Stimulated activated CD8-positive, alpha-beta memory T cell treated with anti-CD3 and anti-CD28 coated beads, Interleukin-15, amount 100 ng/mL, for 24 hours (primary cell): ENCODE measurements at places on chromosomes 2 and 18.

DNA sequence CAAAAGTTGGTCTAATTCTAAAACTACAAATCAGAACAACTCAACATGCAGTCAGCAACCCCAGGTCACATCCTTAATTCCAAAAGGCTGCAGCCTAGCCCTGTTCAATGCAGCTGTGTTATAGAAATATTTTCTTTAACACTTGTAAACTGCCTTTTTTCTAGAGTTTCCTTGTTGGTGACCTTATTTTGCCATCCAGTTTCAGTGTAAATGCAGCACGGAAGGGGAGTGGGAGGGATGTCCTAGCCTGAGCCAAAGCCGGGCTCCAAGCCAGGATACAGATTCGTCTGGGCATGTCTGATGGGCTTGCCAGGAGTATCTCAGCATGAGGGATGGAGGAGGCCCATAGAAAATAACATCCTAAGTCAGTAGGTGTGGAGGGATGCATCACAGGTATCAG is 17.7 kb upstream of the SP3 start:
- no peak for DNase-seq

DNA sequence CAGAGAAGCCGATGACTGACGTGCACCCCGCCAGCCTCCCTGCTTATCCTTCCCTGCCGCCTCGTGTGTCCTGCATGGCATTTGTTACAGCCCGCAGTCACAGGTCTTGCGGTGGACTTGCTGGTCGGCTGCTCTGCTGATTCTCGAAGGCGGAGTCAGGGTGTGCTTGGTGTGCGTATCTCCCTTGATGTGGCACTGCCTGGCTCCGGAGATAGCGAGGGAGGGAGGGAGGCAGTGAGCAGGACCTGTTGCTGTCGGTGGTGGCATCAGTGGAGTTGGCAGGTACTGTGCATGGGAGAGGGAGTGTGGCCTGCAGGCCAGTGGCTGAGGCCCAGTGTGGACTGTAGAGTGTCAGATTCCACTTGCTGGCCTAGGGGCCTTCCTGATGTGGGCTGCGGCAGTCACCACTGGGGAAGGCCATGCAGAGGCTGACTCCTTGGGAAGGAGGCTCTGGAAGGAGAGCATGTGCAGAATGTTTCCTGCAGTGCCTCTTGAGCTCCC is 198.9 kb downstream of the AGAP1 start:
- DNase-seq: no peak

DNA sequence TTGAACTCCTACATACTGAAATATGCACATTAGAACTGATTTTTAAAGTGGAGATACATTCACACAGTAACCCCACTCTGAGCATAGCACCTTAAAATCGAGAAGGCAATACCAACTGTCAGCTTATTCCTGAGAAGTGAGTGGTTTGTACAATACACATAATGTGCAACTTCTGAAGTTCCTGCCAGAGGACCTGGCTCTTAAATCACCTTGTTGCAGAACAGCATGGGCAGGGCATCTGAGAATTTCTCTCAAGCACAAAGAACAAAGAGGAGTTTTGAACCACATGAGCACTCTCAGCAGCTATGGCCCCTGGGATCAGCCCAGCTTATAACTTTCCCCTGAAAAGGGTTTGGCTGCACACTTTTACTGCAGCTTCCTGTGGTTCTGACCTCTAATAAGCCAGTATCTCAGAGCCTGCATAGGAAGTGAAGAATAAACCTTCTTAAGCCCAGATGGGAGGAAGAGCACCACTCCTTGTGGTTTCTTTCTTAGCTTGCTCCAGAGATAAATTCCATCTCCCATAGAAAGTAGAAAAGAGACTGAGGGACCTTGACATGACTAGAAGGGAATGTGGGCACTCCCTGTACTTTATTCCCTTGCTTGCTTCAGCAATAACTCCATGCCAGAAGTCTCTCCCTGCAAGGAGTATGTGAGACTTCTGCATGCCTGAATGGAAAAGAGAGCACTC is 862.3 kb downstream of the SUCLG1 start:
- no peak for DNase-seq

DNA sequence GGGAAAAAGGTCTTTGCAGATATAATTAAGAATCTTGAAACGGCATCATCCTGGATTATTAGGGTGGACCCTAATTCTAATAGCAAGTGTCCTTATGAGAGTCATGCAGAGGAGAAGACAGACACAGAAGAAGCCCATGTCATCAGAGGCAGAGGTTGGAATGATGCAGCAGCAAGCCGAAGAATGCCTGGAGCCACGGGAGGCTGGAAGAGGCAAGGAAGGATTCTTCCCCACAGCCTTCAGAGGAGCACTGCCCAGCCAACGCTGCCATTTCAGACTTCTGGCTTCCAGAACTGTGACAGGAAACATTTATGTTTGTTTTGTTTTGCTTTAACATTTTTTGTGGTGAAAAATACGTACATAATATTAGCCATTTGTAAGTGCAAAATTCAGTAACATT is 72.3 kb downstream of the MCFD2 start:
- no peak for DNase-seq

- DNase-seq: no peak
These were observed 130.3 kb downstream of the MGAT5 start for GRCh38 chr2:134384131-134384530.

DNA sequence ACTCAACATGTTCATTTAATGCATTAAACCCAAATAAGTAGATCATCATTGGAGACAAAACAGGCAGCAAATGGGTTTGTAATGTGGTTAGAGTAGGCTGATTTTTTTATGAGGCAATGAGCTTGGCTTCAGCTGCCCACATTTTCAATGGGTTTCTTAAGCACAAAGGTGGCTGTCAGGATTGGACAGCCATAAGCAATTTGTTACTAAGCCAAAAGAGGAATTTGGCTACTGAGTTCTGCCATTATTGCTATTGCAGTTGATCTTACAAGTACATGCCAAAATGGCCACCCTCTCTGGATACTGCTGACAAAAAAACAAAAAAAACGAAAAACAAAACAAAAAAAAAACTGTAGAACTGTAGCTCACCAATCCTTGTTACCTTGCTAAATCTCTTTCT is 1348.0 kb upstream of the PIK3C3 start:
- no peak for DNase-seq

DNA sequence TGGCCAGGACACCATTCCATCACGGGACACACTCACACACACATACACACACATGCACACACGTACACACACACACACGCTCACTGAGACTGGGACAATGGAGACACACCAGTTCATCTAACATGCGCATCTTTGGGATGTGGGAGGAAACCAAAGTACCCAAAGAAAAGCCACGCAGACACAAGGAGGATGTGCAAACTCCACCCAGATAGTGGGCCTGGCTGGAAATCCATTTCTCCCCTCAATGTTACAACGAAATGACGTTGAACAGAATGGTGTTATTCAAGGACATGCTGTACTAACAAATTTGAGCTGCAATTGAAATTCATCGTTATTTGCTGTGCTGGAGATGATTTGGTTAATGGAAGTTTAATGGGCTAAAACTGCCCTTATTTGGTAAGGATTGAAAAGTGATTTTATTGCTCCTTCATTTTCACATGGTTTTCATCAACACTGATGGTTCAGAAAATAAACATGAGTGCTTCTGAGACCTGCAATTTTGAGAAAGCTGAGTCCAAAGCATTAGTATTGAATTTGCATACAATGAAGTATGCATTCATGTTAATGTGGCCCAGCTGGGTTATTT is 110.0 kb downstream of the KCNE4 start:
- no peak for DNase-seq

- no peak for DNase-seq
These were observed 296.5 kb downstream of the MTX2 start for GRCh38 chr2:176565641-176566323.

GRCh38 chr2:9656270-9656766 is 25.5 kb upstream of the YWHAQ start:
- DNase-seq: peak; percentile 20

DNA sequence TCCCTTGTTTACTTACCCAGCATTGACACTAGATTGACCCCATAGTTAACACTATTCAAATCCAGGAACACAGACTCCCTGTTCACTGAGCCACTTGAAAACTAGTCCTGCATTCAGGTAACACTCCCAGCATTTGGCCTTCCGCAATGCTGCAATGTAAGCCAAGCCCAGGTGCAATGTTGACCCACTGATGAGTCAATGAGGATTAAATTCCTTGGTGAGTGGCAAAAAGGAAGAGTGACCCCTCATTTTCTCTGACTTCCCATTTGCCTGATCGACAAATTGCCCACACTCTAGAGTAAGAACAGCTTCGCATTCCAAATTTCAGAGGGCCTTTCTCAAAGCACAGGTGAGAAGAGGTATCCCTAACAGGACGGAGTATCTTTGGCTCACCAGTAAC is 251.9 kb downstream of the FBXO15 start:
- DNase-seq: no peak

- no peak for DNase-seq
These were observed 190.9 kb downstream of the PID1 start for GRCh38 chr2:229080172-229080571.

DNA sequence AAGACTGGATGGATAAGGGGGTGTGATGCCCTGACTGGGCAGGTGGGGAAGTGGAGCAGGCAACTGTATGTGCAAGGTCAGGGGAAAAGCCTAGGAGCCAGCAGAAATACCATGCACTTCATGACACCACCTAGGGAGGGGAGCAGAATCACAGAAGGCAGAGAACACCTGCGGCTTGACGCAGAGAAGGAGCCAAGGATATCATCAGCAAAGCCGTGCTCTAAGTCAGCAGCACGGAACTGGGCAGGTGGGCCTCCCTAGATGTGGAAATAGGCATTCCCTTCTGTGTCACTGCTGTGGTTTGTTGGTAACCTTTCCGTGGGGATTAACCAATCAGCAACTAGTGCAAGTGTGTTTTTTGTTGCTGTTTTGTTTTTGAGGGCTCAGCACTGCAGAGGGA is 41.3 kb downstream of the HDLBP start:
- no peak for DNase-seq

DNA sequence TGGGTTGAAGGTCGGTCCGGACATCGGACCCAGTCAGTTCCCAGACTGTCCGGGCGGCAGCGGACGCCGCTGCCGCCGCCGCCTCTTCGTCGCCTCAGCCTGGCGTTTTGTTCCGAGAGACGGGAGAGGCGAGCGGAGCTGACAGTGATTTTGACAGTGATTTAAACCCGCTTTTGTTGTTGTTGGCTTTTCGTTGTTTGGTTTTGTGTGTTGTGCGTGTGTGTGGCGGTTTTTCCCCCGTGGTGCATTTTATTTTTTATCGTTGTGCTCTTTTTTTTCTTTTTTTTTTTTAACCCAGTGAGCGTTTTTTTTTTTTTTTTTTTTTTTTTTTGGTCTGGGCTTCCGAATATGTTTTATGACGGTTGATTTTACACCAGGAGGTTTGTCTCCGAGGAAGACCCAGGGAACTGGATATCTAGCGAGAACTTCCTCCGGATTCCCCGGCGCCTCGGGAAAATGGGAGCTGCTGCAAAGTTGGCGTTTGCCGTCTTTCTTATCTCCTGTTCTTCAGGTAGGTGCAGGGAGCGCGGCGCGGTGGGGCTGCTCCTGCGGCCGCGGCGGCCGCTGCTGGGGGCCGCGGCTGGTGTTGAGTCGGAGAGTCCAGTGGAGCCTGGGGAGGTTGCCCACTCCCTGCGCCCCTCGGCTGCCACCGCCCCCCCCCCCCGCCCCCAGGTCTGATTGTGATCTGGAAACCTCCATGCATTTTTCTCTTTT is at the start of gene ACVR2A:
Gene ACVR2A, plus strand, starts transcription at position 333 of the 714 bp plus-strand sequence. Its CDS starts 124 bp downstream, at position 457.
- no peak for DNase-seq

DNA sequence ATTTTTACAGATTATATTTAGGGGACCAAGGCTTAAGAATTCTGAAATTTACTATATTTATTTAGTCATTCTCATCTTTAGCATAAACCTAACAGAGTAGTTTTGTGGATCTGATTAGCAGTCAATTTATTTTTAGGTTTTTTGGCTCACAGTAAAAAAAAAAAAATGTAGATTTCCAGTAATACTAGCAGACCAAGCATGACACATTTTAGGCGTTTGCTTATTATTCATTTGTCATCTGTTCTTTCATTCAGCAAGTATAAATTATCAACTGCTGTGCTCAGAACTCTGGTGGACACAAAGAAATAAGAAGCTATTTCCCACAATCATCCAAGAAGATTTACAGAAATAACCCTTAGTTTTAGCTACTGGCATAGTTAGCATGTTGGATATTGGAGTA is 20.6 kb downstream of the PDE1A start:
- DNase-seq: no peak
